ENCODE measurements at places on chromosomes 6 and 20.

GRCh38 chr20:32970973-32971300, 33.3 kb downstream of the SUN5 start:
- DNase-seq = no peak

DNA sequence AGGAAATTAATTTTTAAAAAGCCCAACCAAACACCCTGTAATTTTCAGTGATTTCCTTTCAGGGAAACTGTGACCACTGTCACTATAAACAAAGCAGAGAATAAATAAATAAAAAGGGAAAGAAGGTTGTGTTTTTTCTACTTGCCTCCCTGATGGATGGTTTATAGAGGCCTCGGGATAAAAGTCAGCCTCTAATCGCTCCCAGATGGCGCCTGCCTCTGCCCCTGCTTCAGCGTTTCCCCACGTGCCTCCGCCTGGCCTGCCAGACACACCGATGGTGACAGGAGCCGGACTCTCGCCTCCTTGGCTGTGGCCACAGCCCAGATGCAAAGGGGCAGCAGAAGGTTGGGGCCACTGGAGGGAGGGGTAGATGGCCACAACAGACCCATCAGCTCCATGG, 327.7 kb downstream of the CDC5L start:
- no peak for DNase-seq

DNA sequence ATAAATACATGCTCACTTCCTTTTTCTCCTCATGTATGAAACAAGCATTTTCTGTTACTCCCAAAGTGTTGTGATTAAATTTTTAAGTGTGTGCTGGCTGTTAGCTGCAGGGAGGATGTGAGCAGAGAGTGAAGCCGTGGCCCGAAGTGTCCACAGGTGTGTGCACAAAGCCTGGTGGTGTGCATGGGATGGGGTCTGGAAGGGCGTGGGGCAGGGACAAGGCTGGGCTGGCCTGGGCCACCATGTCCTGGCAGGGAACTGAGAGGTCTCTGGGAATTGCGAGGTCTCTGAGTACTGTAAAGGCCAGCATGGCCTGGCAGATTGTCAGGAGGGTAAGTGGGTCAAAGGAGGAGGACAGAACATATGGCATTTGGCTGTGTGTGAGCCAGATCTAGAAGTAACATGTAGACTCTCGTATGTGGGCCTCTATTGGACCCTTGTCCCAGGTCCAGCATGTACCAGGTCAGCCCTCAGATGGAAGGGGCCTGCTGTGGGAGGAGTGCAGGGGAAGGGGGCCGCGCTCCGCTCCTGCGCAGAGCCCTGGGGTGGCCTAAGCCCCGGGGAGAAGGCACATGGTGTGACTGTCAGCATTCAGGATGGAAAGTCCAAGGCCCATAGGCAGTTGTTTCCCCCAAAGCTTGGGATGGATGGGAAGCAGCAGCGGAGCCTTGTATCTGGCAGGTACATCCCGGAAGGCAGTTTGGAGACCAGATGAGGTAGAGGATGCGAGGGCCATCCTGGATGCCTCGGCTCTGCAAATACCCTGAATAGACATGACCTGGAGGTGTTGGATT, 45.1 kb upstream of the PHACTR3 start:
- no peak for DNase-seq

- DNase-seq = no peak
Observed at GRCh38 chr20:2217857-2218539, 77.8 kb upstream of the TGM3 start.

DNA sequence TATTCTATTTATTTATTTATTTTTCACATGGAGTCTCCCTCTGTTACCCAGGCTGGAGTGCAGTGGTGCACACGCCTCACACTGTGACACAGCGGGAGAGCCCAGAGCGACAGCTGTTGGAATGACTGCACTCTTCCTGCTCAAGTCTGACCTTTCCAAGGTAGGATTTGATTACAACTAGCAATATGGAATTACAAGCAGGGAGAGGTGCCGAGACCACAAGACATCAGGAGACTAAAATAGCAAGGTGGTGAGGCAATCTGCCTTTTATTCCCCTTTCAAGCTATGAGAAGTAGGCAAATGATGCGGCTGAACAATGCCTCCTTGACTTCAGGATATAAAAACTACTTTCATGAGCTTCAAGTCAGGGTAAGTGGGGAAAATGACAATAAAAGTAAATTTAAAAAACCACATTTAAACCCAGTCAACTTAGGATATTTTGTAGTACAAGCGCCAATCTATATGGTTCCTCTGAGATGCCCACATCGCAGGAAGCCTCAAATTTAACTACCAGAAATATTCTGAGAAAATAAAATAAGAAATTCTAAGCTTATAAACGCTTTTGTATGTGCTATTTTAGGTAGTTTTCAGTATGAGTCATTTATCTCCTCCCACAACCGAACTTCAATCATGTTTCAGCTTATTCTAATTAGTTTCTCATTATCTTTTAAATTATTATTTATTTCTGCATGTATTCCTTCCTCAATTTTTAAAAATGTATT, 146.9 kb upstream of the SGK1 start:
- no peak for DNase-seq

DNA sequence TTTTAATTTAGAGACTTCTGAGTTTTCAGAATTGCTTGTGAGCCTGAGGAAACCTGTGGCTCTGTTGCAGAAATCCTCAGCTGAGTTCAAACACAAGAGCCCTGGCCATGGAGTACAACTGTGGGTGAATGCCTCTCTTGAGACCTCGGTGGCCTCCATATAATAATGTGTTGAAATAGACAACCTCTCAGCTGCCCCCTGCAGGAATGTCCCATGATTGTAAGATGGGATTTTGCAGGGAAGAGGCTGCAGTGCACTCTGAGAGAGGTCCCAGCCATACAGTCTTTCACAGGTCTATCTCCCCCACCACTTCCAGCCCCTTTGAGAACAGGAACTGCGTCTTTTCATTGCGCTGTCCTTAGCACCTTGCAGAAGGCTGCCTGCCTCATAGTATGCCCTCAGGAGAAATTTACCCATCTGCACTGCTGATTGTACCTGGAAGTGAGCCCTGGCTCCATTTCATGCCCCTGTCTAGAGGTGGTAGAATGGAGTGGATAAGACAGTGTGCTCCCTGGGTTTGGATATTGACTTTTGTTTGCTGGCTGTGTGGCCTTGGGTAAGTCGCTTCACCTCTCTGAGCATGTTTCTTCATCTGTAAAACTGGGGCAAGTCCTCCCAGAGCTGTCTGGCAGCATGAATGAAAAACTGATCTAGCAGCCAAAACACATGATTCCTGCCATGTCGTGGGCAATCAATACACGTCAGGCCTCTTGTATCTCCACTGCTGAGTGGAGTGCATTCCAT, 16.8 kb upstream of the CDH22 start:
- peak; percentile 34 for DNase-seq

GRCh38 chr6:134345789-134346188, 27.9 kb upstream of the SGK1 start:
- no peak for DNase-seq

- no peak for DNase-seq
Observed at GRCh38 chr20:62760471-62760855, 35.8 kb upstream of the MRGBP start.

GRCh38 chr20:13915284-13915683, 75.1 kb downstream of the SEL1L2 start:
- no peak for DNase-seq

GRCh38 chr6:30960907-30961673, 20.3 kb downstream of the MUCL3 start:
- no peak for DNase-seq

GRCh38 chr6:38180586-38180985, 361.1 kb downstream of the ZFAND3 start:
- DNase-seq = no peak

DNA sequence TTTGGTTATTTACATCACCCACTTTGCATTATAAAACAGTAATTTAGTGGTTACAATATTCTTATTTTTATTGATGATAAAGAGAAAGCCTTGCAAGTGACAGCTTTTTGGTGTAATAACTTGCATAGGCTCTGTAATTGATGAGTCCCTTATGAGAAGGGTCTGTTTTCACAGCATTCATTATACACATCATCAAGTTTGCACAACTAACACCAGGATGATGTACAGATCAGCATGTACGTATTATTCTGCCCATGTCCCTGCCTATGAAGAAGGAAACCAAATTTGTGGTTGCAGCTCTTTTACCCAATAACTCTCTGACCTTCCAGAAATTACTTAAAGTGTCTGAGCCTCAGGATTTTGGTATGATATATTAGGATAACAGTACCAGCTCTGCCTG, 59.2 kb downstream of the CLVS2 start:
- no peak for DNase-seq

- DNase-seq = no peak
Observed at GRCh38 chr6:125678601-125679000, 70.8 kb upstream of the HEY2 start.

DNA sequence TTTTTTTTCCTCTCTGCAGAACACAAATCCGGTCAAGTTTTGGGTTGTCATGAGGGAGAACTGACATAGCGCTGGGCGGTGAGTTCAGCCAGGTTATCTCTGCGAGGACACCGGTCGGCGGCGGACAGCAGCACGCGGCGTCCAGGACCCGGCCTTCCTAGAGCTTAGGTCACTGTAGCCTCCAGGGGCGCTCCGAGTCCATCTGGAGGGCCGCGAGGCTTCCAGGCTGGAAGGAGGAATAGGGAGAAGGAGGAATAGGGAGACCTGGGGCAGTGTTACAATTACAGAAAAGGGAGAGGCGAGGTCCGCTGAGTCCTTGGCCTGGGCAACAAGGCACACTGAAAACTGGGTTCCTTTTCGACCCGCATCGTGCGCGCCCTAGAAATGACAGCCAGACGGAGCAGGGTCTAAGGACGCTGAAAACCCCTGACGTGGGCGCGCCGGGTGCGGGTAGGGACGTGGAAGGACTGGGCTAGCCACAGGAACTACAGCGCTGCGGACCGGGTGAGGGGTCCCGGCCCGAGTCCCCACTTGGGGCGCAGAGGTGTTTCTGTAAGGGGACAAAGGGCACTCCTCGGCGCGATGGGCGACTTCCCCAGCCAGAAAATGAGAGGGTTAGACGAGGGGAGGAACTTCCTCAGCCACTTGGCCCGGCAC, 536 bp upstream of the FNDC1 start:
- peak; percentile 33 for DNase-seq

DNA sequence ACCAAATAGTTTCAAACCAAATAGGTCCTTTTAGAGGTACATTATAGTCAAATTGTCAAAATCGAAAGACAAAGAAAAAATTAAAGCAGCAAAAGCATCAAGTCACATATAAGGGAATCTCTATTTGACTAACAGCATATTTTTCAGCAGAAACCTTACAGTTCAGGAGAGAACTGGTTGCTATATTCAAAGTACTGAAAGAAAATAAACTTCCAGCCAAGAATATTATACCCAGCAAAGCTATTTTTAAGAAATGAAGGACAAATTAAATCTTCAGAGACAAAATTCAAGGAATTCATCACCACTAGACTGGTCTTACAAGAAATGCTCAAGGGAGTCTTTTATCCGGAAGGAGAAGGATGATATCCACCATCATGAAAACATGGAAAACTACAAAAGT, 16.0 kb downstream of the WDR27 start:
- DNase-seq = no peak

GRCh38 chr6:37482606-37483251, 17.0 kb downstream of the CCDC167 start:
- no peak for DNase-seq

GRCh38 chr6:3566812-3567211, 110.0 kb upstream of the SLC22A23 start:
- no peak for DNase-seq

DNA sequence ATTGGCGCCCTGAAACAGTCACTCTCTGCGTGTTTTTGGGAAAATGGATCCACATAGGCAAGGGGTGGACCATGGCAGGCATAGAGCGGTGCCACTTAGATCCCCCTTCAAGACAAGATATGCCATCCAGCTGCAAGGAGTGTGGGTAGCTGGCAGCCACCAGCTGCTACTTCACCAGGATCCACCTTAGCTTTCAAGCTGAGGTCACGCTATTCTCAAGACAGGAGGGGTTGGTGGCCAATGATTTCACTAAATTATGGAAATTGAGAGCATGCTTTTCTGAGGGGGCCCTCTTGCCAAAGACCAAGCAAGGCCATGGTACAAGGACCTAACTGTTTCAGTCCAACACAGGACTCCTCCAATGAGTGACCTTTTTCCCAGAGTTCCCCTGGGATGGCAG, 16.3 kb downstream of the HEBP2 start:
- DNase-seq = no peak

GRCh38 chr6:152636021-152636608, 1.0 kb downstream of the SYNE1 start:
- no peak for DNase-seq

GRCh38 chr20:58450254-58450653, 61.2 kb downstream of the VAPB start:
- DNase-seq = no peak

DNA sequence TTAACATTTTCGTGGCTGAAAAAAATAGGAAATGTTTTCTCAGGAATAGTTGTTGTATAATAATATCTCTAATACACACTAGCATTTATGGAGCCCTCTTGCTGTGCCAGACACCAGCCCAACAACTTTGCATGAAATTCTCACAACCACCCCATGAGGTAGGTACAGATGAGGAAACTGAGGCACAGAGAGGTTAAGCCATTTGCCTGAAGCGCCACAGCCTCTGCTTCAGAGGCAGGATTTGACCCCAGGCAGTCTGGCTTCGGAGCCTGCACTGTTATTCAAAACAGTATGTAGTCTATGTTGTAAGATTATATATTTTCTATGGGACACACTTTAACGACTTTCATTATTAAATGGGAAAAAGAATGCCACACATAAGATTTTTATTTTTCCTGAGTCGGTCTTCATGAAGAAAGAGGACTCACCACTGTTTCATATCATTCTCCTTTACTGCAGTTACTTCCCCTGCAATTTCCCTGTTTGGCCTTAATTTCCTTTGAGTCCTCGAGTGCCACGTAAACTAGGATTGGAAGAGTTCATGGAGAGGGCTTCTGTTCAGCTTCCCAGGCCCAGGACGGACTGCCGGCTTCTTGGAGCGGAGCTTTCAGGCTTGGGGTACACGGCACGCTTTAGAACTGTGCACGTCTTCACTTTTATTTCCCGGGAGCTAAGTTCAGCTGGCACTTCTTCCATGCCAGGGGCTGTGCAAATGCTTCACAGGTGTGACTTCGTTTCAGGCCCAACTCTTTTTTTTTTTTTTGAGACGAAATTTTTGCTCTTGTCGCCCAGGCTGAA, 128.0 kb downstream of the BMP7 start:
- DNase-seq = no peak

GRCh38 chr6:106787327-106788196, 158.2 kb downstream of the QRSL1 start:
- no peak for DNase-seq

DNA sequence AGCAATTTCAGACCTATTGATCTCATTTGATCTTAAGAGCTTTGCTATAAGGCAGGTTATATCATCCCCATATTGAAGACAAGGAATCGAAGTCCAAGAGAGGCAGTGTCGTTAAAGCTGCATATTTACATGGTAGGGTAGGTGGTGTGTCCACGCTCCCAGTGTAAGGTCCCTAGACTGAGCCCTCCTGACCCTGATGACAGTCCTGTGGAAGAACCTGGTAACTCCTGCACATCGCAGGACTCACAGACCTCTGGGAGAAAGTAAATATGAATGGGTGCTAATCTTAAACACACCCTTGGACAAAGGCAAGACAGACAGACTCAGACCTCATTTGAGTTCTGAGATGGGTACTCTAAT, 602 bp upstream of the HLA-DPB1 start:
- no peak for DNase-seq

Data from kidney capillary endothelial cell (primary cell).